Right cardiac atrium (tissue), 5 donors: ENCODE measurements at places on chromosomes 11 and 22. TPM values are rescaled to one million over a fixed set of nuclear protein-coding genes. Genes with fewer than 3 reads are reported as not detected.

The SMTNL1 gene
- polyA plus RNA-seq, result not detected

The CRYBB3 gene
- polyA plus RNA-seq, result 0.11 TPM

The LRRN4CL gene
- 3.0 TPM for polyA plus RNA-seq

- no peak for DNase-seq
Measured at GRCh38 chr22:49278340-49278739, 549.3 kb downstream of the BRD1 start.

The PVALB gene
- not detected for polyA plus RNA-seq

DNA sequence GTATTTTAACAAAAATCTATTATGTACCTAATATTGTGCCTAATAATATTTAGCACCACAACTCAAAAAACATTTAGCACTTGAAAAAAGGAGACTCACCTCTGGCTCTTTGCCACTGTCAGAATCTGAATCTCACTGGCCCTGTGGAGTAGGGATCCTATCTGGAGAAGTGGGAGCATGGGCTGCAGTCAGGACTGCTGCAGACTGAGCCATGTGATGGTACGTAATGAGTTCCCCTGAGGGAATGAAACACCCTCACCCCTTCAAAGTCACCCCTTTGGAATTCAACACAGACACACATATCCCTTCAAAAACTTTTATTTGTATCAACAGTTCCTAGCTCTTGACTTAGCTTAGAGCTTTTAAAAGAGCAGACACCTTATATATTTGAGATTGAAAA is 6.5 kb downstream of the PTPMT1 start:
- DNase-seq, result no peak

DNA sequence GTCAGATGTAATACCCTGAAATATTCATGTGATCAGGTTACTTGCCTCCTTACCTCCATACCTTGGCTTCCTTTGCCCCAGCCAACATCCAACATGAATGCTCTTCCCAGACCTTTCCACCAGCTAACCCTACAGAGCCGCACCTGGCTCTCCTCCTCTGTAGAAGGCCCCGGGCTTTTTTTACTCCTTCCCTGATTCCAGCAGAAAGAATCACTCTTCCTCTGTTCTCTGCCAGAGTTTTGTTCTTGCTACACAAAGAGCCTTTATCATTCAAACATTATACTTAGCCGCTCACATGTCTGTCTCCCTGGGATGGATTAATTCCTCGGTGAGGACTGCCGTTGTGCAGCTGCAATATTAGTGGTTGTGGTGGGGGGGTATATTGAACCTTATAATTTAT is 116.8 kb upstream of the GRAMD1B start:
- DNase-seq, result no peak

DNA sequence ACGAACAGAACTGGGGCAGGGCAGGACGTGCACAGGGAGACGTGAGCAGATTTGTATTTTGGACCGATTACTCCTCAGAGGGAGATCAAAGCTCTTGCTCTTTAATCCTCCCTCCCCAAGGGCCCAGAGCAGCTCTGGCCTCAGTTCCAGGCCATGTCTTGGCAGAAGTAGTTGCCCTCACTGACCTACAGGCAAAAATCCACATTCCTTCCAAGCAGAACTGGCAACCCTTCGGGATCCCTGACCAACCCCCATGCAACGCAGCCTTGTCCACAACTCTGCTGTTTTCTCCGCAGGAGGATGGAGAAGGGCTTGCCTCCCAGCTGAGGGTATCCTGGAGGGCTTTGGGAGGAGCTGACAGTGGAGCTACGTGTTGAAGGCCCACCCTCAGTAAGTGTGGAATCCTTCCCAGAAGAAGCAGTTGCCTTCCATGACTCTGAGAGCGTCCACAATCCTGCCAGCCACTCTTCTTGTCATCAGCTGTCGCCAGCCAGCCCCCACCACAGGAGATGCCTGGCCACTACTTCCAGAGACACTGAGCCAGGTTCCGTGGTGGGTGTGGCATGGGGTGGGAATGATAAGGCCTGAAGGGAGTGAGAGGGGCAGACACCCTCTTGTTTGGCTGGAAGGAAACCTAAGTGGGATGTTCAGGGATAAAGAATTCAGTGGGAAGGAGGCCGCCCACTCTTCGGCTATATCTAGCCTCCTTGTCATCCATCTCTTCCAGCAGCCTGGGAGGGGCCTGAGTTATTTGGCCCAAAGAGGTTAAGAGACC is 68.1 kb downstream of the PDE2A start:
- peak; percentile 69 for DNase-seq

DNA sequence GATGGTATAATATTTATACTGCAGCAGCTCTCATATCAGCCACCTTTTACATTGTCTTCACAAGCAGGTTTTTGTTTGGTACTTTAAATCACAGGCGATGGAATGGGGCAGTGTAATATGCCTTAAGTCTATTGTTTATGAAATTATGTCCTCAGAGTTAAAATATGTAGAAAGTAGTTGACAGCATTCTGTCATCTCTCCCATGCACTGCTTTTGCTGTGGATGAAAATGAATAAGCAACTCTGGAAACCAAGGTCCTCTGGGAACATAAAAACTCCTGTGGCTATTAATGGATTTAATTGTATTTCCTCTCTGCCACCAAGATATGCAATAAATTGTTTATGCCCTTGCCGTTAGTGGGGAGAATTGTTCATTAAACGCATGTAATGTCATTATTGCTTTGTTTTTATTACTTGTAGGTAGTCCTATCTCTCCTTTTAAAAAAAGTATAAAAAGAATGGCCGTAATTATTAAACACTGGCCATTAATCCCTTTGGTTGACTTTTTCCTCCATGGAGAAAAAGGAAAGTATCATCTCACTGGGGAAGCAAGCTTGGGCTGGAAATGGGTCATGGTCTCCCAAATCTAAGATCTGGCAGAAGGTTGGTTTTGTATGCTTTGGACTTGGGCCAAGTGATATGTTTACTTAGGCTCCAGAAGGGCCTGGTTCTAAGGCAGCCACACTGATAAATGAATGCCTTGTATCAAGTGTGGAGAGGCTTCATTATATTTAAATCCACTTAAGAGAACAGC is 13.1 kb downstream of the PACS1 start:
- no peak for DNase-seq

GRCh38 chr11:107151158-107151557 is 132.9 kb upstream of the GUCY1A2 start:
- DNase-seq, result no peak

GRCh38 chr11:1841511-1842148 is 2.8 kb downstream of the TNNI2 start:
- peak; percentile 10 for DNase-seq

The LSP1 gene
- 11.7 TPM for polyA plus RNA-seq

- DNase-seq, result no peak
Measured at GRCh38 chr11:4626207-4627099, 10.8 kb upstream of the OR51D1 start.

- no peak for DNase-seq
Measured at GRCh38 chr22:27669798-27670599, 131.6 kb downstream of the MN1 start.

DNA sequence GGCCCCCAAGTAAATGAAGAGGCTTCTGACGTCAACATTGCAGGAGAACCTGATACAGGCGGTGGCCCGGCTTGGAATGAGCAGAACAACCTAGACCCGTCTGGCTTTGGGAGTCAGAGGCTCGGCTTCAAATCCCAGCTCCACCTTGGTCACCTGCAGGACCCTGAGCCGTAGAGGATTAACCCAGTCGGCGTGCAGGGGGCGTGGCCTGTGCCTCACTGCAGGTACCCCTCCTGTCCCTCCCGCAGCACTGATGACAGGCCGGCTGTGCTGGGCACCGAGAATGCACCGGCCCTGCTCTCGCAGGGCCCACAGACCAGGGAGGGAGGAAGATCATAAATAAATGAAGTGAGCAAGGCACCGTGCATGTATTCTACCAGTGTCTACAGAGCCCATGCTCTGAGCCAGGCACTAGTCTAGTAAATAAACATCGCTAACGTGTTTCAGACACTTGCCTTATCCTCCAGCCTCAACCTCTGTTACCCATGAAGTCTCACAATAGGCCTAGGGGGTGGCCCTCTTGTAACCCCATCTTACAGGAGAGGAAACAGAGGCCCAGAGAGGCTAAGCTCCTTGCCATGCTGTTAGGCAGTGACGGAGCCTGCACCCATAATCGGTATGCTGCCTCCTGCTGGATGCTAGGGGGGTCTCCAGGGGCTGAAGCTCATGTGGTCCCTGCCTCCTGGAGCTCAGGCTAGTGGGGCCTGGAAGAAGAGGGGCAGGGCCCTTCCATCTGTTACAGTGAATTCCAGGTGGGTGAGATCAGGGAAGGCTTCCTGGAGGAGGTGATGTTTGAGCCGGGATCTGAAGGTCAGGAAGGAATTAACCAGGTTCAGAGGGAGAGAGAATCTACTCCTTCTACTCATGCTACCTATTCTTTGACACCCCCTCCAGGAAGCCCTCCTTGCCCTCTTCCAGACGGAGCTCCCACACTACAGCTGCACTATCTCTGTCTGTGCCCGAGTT is 53.4 kb downstream of the RTL6 start:
- DNase-seq, result no peak

DNA sequence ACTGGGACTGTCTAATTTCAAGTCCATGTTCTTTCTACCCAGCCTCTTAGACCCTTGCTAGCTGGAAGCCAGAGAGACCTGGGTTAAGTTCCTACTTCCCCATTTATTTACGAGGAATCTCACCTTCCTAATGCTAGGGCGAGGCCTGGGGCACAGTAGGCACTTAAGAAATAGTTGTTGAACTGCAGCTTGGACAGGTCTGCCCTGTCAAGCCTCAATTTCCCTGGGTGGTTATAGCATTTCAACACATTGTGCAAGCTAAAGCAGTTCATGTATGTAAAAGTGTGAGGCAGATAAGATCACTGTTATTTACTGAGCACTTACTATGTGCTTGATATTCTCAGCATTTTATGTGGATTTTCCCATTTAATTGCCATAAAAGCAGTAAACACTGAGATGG is 12.1 kb downstream of the NAV2 start:
- DNase-seq, result no peak

GRCh38 chr11:71198141-71198822 is 54.1 kb downstream of the SHANK2 start:
- no peak for DNase-seq

DNA sequence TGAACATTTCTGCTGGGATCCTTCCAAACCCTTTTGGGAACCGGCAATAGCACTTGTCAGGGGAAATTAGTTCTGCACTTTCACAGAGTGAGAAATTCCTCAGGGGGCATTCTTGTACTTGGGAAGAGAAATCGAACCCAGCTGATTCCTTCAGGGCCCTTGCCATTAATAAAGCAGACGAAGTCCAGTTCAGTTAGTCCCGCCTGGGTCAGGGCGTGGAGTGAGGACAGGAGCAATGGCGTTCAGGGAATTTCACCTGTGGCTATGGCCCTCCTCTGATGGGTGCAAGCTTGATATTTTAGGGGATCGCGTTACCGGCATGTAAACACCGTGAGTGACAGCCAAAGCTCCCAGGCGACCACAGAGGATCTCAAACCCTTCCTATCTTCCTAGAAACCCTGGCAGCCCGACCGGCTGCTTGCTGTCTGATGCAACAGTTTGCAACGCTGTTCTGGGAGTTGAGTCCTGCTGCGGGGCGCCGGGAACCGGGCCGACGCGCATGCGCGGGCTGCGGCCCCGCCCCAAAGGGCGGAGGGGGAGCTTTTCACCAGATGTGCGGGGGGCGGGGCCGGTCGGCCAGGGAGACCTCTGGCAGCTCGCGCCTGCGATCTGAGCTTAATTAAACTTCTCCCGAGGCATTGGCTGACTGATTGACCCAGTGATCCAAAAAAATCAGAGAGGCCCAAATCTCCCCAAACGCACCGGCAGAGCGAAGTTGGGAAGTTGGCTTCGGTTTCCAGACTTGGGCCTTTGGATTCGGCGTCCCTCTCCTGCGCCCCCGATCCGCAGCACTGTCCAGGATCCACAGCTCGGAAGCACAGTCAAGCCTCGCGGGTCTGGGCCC is 34.3 kb upstream of the CREB3L1 start:
- DNase-seq, result peak; percentile 95

DNA sequence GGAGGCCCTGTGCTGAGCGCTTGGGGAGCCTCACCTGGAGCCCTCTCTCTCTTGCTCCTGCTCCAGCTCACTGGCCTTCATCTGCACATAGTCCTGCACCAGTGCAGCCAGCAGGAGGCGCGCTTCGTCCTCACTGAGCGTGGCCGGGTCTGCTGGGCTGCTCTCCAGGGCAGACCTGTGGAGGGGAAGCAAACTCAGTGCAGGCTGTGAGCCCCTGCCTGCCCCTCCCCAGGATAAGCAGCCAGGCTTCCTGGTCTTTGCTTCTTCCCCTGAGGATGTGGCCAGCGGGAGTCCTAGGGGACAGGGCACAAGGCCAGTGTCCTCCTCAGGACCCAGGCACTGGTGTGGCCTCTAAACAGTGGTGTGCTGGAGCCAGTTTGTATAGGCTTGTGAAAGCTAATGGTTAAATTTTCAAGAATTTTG is 2.2 kb downstream of the CALCA start:
- peak; percentile 24 for DNase-seq

The TRIM66 gene
- polyA plus RNA-seq, result 1.6 TPM

DNA sequence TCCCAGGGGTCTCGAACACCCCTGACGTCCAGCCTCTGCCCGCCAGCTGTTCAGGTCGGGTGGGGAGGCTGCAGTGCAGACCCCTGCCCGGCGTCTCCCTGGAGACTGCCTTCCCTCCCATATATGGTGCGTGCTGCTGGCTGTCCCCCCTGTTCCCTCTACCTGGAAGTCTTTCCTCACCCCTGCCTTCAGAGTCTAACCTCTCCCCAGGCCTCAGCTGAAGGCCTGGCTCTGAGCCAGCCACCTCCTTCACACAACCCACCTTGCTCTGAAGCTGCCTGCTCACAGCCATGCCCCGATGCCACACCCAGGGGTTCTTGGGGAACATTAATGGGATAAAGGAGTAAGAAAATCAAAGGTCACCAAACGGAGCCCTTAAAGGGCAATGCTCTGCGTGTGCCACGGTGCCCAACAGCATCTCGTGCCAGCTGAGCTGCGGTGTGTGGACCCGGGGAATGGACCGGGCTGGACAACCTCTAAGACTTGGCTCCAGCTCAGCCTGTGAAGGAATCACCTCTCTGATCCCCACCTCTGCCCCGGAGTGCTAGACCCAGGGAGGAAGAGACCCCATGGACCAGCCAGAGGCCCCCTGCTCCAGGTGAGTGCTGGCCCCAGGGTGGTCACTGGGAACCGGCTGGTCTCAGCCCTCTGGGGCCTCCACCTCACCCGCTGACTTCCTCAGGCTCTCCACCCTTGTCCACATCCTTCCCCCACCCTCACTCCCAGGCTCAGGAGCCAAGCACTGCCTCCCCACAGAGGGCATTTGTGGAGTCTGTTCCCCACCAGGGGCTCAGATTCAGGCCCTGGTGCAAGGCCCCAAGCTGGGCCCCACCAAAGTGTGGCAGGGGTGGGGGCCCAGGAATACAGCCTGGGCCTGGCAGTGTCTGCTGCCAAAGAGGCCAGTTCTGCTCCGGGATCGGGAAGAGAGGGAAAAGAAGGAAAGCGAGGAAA is at the start of gene NLRP6:
Gene NLRP6 (plus strand): TSS at position 407 of the 951 bp plus-strand sequence. CDS start 163 bp downstream, at position 570.
- DNase-seq, result peak; percentile 33

DNA sequence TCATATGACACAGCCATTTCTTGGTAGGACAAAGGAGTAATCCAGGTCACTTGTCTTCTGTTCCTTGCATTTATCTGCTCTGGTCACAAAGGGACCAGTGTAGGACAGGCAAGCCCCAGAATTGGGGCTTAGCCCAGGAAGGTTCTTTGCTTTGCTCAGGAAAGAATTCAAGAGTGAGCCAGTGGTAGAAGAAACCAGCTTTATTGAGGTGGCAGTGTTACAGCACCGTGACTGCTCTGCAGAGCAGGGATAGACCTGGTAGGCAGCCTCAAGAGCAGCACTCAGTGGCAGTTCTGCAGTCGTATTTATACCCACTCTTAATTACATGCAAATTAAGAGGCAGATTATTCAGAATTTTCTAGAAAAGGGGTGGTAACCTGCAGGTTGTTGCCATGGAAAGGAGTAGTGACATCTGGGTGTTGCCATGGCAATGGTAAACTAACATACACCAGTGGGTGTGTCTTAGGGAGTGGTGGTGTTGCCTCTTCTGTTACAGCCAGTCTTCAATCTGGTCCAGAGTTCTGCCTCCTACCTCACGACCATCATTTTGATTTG is 84.9 kb upstream of the RAB1B start:
- no peak for DNase-seq
